ENCODE measurements at places on chromosomes 4 and X.

- no peak for DNase-seq
These were observed 400.5 kb downstream of the RAPGEF2 start for GRCh38 chr4:159503236-159504008.

DNA sequence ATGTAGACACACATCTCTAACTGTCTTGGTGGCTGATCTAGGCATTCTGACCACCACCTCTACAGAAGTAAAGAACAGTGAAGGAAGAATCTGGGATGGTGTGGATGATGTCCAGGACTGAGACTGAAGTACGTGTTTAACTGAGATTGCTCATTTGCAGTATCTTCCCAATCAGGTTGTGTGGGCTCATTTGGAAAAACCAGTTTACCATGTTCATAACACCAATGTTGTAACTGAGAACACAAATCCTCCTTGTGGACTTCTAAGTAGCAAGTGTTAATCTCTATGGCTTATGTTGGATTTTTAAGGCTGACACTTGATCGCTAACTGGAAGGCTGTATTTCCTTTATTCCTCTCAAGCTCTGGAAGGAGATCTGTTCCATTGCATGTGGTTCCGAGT is 144.7 kb downstream of the ZNF518B start:
- DNase-seq = no peak

- DNase-seq = no peak
These were observed 99.5 kb downstream of the CCSER1 start for GRCh38 chr4:90226734-90227133.

DNA sequence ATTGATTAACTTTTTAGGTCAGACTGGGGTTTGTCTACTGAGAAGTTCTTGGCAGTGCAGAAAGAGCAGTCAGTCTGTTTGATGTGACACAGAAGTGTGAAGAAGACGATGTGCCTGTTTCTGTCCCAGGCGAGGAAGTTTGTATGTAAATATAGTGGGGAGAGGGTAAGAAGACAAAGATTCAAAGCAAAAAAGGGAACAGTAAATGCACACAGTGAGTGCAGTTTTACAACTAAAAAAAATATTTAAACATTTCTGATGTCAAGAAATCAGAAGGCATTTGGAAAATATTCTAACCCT is 264.9 kb downstream of the RAPGEF2 start:
- no peak for DNase-seq

DNA sequence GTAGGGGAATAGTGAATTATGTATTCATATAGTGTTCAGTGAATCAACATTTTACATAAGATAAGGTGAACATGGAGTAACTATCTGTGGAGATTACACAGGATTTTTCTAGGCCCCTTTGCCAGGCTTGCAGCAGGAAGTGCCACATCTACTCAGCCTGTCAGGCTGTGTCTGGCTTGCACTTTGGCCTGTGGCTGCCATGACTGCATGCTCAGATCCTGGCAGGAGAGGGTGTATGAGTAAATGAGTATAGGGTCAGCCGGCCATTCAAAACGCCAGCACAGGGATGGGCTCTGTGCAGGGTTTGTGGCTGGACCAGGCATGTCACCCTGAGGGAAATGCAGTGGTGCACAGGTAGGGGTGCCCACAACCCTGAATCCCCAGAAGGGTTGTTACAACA is 51.9 kb downstream of the UBQLN2 start:
- no peak for DNase-seq

All from NCI-H1417 treated with DMSO at 0.1 percent for 48 hours (cell line).